ENCODE measurements at places on chromosomes 16 and 17. TPM values are rescaled to one million over a fixed set of nuclear protein-coding genes. Genes with fewer than 3 reads are reported as not detected.

Gene TPSB2
- 3.6 TPM for total RNA-seq

DNA sequence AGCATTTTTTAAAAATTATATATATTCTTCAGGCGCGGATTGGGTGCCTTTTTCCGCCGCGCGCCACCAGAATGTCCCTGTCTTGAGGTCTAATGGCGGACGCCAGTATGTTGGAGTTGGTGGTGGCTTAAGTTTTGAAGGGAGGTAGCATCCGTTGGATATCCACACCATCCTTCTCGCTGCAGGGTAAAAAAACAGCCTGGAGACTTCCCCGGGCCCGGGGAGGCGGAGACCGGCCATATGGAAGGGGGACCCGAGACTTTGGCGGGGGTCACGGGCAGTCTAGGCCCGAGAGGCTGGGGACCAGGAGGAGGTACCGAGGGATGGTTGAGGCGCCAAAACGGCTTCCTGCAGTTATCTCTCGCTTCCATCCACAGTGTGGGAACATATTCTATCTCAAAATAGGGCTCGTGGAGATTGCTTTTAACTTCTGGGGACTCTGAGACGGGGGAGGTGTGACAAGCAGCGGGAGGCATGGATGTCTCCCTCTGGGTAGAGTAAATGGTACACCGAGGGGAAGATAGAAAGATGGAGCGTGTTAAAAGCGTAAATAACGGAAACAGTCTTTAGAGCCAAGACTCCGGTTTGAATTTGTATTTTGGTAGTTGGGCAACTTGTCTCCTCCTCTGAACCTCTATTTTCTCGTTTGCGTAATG, at the start of gene SF3B3:
SF3B3 (plus strand) TSS at position 74 of the 656 bp plus-strand sequence. CDS start 2,841 bp downstream, outside the sequence.
- H3K4me3 ChIP-seq = peak within 1 kb of the TSS; percentile 80
- peaks cover 30% of the 10 kb centered on the region for H3K36me3 ChIP-seq
- peak within 1 kb of the TSS; percentile 93 for H3K27ac ChIP-seq
- peaks cover 67% of the 10 kb centered on the region for H3K4me1 ChIP-seq

- H3K27me3 ChIP-seq = no peaks in the 10 kb centered on the region
- no peaks in the 10 kb centered on the region for H3K36me3 ChIP-seq
- H3K27ac ChIP-seq = no peak overlapping the region
- H3K4me3 ChIP-seq = no peak overlapping the region
- no peak for DNase-seq
These were observed 195.3 kb upstream of the AXIN2 start for GRCh38 chr17:65756760-65757159.

GRCh38 chr17:17745476-17746455, 64.5 kb downstream of the RAI1 start:
- peak overlapping the region; percentile 16 for H3K27ac ChIP-seq
- no peaks in the 10 kb centered on the region for H3K27me3 ChIP-seq
- H3K4me1 ChIP-seq = peaks cover 74% of the 10 kb centered on the region
- no peaks in the 10 kb centered on the region for H3K36me3 ChIP-seq
- no peak overlapping the region for H3K4me3 ChIP-seq

DNA sequence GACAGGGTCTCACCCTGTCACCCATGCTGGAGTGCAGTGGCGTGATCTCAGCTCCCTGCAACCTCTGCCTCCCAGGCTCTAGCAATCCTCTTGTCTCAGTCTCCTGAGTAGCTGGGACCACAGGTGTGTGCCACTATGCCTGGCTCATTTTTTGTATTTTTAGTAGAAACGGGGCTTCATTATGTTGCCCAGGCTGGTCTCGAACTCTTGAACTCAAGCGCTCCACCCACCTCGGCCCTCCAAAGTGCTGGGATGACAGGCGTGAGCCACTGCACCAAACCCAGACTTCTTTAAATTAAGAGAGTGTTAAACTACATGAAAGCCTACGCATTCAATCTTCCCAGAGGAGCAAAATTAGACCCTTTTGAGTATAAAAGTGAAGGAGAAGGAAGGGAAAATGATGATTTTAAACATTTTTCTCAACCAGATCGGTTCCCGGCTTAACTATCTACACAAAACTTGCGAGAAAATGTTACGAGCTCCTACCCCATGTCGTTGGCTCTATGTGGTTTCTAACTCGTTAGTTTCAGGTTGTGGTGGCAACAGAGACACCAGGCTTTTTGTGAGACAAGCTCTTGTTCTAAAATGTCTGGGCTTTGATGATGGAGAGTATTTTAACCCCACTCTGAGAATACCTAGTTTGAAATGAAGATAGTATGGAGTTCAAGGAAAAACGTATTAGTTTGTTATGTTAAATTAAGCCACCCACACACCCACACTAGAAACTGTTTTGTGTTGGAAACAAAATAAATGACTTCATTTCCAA, 26.3 kb downstream of the STAT5B start:
- no peaks in the 10 kb centered on the region for H3K36me3 ChIP-seq
- no peaks in the 10 kb centered on the region for H3K27me3 ChIP-seq
- DNase-seq = no peak
- H3K4me1 ChIP-seq = peaks cover 55% of the 10 kb centered on the region
- no peak overlapping the region for H3K4me3 ChIP-seq
- H3K27ac ChIP-seq = peak overlapping the region; percentile 88

- H3K27ac ChIP-seq = peak overlapping the region; percentile 82
- peak overlapping the region; percentile 24 for H3K4me3 ChIP-seq
- no peak for DNase-seq
- no peaks in the 10 kb centered on the region for H3K27me3 ChIP-seq
- H3K4me1 ChIP-seq = peaks cover 99% of the 10 kb centered on the region
- H3K36me3 ChIP-seq = peaks cover 4% of the 10 kb centered on the region
These were observed 13.3 kb downstream of the MPRIP start for GRCh38 chr17:17055286-17056155.

Gene TNP2
- not detected for total RNA-seq

GRCh38 chr16:89581045-89581695, 5.6 kb downstream of the CPNE7 start:
- H3K27me3 ChIP-seq = peaks cover 17% of the 10 kb centered on the region
- no peaks in the 10 kb centered on the region for H3K36me3 ChIP-seq
- DNase-seq = no peak

DNA sequence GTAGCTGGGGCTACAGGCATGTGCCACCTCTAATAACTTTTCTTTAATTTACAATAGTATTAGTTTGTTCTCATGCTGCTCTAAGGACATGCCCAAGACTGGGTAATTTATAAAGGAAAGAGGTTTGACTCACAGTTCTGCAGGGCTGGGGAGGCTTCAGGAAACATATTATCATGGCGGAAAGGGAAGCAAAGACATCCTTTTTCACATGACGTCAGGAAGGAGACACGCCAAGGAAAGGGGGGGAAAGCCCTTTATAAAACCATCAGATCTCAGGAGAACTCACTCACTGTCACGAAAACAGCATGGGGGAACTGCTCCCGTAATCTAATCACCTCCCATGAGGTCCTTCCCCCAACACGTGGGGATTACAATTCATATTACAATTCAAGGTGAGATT, 18.3 kb downstream of the IL4R start:
- peak overlapping the region; percentile 91 for H3K27ac ChIP-seq
- no peak overlapping the region for H3K4me3 ChIP-seq
- peaks cover 16% of the 10 kb centered on the region for H3K36me3 ChIP-seq
- H3K27me3 ChIP-seq = no peaks in the 10 kb centered on the region

GRCh38 chr16:29148131-29148691, 163.4 kb downstream of the LAT start:
- no peaks in the 10 kb centered on the region for H3K4me1 ChIP-seq
- no peak for DNase-seq
- H3K27me3 ChIP-seq = no peaks in the 10 kb centered on the region

- DNase-seq = no peak
- peaks cover 25% of the 10 kb centered on the region for H3K4me1 ChIP-seq
- H3K36me3 ChIP-seq = peaks cover 9% of the 10 kb centered on the region
These were observed 6.2 kb downstream of the IL32 start for GRCh38 chr16:3071655-3072054.

DNA sequence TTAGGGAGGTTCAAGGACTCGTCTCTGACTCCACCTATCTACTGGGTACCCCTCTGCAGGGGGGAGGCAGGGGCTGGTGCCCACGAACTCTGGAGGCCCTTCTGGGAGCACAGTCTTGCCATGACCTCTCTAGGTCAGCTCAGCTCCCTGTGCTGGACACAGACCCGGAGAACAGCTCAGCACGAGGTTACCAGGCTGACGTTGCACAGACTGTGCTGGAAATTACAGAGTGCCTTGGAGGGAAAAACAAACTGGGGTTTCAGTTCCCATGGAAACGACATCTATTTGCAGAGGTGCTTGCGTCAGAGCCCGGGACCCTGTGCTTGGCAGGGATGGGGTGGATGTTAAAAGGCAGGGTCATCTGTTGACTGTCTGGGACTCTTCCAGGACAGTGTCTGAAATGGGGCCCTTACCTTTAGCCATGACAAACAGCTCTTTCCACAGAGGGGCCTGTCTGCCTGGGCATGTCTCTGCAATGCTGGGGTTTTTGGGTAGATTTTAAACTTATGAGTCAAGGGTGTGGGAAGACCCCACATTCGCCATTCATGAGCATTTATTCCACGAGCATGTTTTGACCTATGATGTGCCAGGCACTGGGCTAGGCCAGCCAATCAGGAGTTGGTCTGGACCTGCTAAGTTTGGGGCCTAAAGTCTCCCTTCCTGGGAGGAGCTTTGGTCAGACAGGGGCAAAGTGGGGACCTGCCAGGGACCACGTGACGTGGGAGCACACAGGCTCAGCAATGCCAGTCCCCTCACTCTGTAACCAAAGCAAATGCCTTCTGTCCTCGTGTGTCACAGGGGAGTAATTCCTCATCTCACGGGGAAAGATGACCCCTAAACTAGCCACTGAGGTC, 22.5 kb downstream of the CCR7 start:
- H3K27me3 ChIP-seq = no peaks in the 10 kb centered on the region
- H3K4me1 ChIP-seq = peaks cover 65% of the 10 kb centered on the region
- peak; percentile 83 for DNase-seq
- H3K27ac ChIP-seq = peak overlapping the region; percentile 94

Gene TMIGD1
- not detected for total RNA-seq

GRCh38 chr17:57608369-57609124, 136.6 kb downstream of the CCDC182 start:
- H3K36me3 ChIP-seq = no peaks in the 10 kb centered on the region
- no peak overlapping the region for H3K27ac ChIP-seq
- no peak overlapping the region for H3K4me3 ChIP-seq
- H3K27me3 ChIP-seq = no peaks in the 10 kb centered on the region
- peaks cover 33% of the 10 kb centered on the region for H3K4me1 ChIP-seq

GRCh38 chr16:68659412-68660358, 14.6 kb downstream of the CDH3 start:
- H3K36me3 ChIP-seq = no peaks in the 10 kb centered on the region
- peaks cover 40% of the 10 kb centered on the region for H3K27me3 ChIP-seq
- no peak for DNase-seq
- no peak overlapping the region for H3K4me3 ChIP-seq
- peaks cover 8% of the 10 kb centered on the region for H3K4me1 ChIP-seq

Gene CCL14
- total RNA-seq = 8.8 TPM

Gene CIBAR2
- total RNA-seq = not detected

Gene CLDN7
- total RNA-seq = 1.6 TPM

GRCh38 chr17:73232587-73233373, 28.9 kb downstream of the CPSF4L start:
- DNase-seq = no peak
- peak overlapping the region; percentile 100 for H3K4me3 ChIP-seq
- H3K36me3 ChIP-seq = peaks cover 24% of the 10 kb centered on the region
- peak overlapping the region; percentile 93 for H3K27ac ChIP-seq

DNA sequence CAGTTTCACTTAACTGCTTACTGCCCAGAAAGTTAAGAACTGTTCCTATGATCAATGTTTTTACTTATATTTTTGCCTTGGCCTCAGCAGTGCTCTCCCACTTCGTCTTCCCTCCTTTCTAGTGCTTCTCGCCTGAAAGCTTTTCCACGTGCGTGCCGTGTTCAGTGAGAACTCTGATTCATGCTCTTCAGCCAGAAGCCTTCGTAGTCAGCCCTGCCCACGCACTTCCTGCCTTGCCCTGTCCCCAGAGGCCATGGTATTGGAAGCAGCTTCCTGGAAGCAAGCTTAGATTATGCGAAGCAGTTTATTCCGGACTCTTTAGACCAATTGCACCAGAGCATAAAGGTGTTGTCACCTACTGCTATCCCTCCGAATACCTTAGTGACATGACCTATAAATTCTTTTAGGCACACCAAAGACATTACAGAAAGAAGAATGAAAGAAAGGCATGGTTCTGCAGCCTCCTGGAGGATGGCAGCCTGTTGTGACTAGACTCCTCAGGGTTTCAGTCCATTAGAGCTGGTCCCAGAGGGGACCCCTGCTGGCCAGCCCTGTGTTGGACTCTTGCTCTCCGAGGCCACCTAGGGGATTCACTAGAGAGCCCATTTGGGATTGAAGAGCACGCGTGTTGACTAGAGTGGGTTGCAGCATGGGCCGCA, 105.2 kb downstream of the RPTOR start:
- no peaks in the 10 kb centered on the region for H3K36me3 ChIP-seq
- peaks cover 24% of the 10 kb centered on the region for H3K4me1 ChIP-seq
- H3K27ac ChIP-seq = peak overlapping the region; percentile 66
- no peaks in the 10 kb centered on the region for H3K27me3 ChIP-seq

Gene KRTAP9-8
- total RNA-seq = not detected

Gene ABCC3
- total RNA-seq = 0.88 TPM

DNA sequence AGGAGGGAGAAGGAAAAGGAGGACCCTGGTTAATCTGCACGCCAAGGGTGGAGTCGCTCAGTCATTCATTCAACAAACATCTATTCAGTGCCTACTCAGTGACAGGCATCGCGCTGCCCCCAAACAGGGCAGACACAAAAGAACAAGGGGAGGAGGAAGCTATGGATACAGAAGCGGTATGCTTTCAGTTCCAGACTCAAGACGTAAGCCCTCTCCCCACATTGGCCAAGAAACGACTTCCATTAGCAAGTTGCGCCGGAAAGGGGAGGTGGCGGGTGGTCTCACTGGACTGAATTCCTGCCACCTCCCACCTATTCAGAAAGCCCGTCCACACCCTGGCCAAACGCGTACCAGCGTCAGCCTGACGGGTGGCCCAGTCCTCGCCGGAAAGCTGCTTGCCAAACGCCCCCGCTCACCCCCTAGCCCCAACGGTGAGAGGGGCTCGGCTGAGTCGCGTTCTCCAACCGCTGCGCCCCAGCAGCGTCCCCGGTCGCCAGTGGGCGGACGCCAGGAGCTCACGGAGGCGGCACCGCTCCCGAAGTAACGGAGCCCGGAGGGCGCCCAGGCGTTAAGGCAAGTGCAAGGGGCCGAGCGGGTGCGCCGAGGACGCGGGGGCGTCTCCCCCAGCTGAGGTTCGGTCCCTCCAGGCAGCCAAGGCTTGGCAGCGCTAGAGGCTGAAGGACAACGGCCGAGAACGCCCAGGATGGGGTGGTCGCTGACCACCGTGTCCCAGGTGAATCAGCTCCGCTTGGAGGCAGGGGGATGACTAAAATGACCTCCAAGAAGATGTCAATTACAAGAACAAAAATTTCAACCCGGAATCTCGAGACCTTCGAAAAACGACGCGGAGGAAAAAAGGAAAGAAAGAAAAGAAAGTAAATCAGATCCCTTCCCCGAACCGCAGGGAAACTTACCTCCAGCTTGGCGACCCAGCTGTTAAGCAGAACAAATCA, 470.7 kb downstream of the SOX9 start:
- H3K27ac ChIP-seq = no peak overlapping the region
- peak overlapping the region; percentile 71 for H3K4me3 ChIP-seq

- H3K36me3 ChIP-seq = no peaks in the 10 kb centered on the region
- H3K27ac ChIP-seq = no peak overlapping the region
- H3K27me3 ChIP-seq = no peaks in the 10 kb centered on the region
- peaks cover 18% of the 10 kb centered on the region for H3K4me1 ChIP-seq
- peak; percentile 24 for DNase-seq
These were observed 7.5 kb upstream of the RASD1 start for GRCh38 chr17:17503566-17504130.

Gene CACNG3
- total RNA-seq = not detected

All from left ventricle myocardium inferior (tissue), 1 donor.